ENCODE measurements at places on chromosomes 13 and 19.

DNA sequence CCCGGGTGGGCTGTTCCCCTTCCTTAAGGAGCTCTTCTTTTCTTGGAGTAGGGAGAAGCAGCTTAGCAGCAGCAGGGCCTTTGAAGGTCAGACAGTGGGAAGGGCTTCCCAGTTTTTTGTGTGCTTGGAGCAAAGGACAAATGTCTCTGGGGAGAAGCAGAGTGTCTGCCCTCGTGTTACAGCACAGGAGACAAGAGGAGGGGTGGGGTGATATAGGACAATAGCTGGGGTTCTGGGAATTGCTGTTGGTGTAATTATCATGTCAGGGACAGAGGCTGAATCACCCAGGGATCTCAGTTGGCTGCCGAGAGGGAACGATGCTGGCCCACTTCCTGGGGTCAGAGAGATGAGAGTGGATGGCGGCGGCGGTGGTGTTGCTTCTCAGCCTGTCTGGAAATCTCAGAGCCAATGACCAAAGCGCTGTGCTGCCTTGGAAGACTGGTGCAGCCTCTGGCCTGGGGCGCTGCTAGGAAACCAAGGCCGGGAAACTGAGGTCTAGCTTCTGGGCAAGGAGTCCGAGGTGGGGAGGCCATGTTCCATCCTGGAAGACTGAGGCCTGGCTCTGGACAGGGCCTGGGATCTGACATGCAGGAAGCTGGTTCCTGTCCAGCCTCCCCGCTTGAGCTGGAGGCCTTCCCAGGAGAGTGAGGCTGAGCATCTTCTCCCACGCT, 1.2 kb downstream of the INAFM1 start:
- peak; percentile 38 for DNase-seq

GRCh38 chr13:99610702-99611289, 109.5 kb downstream of the TM9SF2 start:
- DNase-seq: no peak

GRCh38 chr13:108439556-108439955, 170.0 kb downstream of the TNFSF13B start:
- no peak for DNase-seq

GRCh38 chr13:23752111-23753001, 136.8 kb downstream of the MIPEP start:
- no peak for DNase-seq

DNA sequence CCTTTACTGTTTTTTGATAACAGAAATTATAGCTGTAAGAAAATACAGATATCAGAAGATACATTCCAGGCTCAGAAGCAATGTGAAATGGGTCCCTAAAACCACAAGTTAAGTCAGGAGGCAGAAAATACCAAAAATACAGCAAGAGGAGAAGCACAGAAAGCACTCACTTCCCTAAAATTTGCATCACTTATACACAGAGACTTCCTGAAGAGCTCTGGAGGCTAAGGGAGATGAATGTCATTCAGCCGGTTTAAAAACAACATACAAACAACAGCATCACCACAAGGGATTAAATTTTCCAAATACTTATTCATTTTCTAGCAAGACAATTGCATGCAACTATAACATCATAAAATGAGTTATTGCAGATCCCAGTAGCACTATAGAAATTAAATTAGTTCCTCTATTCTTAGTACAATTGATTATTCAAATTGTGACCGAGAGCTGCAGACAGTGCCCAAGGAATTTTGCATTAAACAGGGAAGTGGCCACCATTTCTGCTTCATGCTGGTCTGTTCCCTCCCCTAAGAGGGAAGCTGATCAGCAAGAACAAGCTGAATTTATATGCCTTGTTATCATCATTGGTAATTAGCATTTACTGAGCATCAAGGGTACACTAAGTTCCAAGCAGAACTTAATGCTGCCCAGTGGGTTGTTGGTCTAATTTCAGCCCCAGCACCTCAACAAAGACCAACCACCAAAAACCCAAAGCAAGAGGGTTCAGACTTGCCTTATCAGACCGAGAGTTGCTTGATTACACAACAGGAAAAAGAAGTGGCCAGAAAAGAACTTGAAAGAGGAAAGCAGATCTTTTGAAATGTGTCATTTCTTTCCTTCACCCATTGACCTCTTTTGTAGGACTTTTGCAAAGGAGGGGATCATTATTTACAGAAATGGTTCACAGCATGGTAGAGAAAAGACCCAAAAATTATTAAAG, 140.7 kb downstream of the KCTD12 start:
- no peak for DNase-seq

DNA sequence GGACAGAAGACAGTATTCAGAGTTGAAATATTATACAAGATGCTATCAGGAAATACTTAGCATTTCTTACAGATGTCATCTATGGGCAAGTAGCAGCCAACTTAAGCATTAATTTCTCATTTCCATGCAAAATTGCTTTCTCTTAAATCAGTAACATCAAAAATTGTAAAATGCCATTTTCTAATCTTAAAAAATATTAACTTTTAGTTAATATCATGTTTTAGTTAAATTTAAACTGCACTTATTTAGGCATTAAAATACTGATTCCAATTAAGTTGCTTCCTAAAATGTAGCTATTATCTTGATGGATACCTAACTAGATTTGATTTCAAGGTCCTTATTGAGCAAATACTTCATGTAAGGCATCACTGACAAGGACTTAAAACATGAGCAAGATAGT, 27.8 kb downstream of the METTL21C start:
- no peak for DNase-seq

DNA sequence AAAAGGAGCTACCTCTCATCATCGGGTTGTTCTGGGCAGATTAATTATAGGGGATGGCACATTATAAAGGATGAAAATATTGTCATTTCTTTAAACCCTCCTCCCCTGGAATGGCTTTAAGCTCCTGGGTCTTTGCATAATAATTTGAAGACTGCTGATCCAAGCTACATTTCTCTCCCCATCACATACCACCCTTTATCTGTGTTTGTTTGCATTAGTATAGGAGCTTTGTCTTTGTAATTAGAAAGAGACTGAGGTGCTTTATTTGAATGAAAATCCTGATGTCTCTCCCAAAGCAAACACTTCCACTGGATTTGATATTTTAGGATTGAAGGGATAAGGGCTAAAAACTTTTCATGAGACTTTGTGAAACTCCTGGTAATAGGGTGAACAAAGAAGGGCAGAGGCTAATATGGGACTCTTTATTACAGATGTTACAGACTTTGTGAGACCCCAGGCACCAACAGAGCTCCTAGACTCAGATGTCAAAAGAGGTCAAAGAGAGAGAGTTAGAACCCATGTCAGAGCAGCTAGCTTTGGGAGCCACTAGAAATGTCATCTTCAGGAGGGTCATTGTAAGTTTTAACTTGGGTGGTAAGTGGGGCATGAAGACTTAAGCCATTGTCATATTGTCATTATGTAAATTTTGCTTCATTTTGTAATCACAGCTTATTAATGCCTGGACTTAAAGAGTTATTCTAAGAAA, 75.3 kb upstream of the RXFP2 start:
- DNase-seq: no peak

- DNase-seq: no peak
Measured at GRCh38 chr19:52070496-52070895, 21.9 kb upstream of the ZNF432 start.

- no peak for DNase-seq
Measured at GRCh38 chr13:102440259-102440936, 38.5 kb upstream of the FGF14 start.

DNA sequence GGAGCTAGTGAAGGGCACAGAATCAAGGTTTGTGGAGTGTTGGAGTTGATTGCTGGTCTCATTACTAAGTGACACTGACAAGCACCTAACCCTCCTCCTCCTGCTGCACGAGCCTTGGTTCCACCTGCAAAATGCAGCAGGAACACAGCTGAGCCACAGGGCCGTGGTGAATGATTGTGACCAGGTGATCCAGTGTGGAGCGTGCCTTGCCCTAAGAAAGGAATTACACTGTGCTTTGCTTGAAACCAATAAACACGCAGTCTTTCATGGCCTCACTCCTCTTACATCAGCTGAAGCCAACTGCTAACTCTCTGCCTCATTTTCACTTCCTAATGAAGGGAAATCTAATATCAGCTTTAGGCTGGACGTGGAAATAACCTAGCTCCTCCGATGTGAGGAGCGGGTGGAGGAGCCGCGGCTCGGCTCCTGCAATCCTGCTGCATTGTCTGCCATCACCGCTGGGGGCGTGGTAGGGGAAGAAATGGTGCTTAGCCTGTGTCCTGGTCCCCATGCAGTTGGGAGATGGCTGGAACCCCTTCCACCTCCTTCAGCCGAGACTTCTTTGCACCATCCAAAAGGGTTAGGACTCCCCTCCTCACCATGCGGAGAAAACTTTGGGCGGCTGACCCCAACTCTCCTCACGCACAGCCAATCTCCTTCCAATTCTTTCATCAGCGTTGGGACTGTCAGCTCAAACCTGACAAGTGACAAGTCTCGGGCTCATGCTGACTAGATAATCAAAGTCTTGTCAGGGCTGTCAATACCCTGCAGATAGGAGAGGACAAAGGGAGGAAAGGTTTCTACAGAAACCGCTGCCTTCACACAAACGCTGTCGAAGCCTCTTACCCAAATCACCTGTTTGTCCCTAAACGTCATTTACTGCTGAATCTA, 427.9 kb downstream of the ZNF536 start:
- DNase-seq: no peak

GRCh38 chr13:46996316-46997030, 99.6 kb upstream of the HTR2A start:
- no peak for DNase-seq

GRCh38 chr19:42161616-42162263, 29.5 kb upstream of the POU2F2 start:
- no peak for DNase-seq

DNA sequence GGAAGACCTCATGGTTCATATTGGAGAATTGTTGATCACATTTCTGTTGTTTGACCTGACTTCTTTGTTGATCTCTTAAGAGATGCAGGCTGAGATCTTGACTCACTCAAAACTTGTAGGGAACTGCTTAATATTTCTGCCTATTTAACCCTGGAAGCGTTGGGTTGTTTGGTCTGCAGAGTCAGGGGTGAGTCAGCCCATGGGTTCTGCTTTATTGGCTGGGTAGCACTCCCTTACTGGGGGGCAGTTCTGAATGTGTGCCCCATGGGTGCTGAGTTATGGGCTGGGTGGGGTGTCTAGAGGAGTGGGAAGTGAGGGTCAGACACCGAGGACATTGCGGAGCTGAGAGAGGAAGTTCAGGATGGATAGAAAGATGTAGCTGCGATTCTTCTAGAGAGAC, 87.9 kb downstream of the LRCH1 start:
- no peak for DNase-seq

GRCh38 chr19:55012306-55012705, 25.8 kb downstream of the GP6 start:
- DNase-seq: no peak

GRCh38 chr13:83221813-83222241, 660.4 kb downstream of the SLITRK1 start:
- DNase-seq: no peak

GRCh38 chr19:29084266-29084665, 128.7 kb downstream of the UQCRFS1 start:
- DNase-seq: no peak

GRCh38 chr13:114145256-114145655, 12.8 kb upstream of the RASA3 start:
- DNase-seq: no peak

- no peak for DNase-seq
Measured at GRCh38 chr13:71695662-71696061, 171.3 kb downstream of the DACH1 start.

Data from COR-L47 (cell line).